ENCODE measurements at places on chromosomes 11 and 22.
A peak's percentile ranks its signal among the peaks of the same experiment; 100 is the strongest.

DNA sequence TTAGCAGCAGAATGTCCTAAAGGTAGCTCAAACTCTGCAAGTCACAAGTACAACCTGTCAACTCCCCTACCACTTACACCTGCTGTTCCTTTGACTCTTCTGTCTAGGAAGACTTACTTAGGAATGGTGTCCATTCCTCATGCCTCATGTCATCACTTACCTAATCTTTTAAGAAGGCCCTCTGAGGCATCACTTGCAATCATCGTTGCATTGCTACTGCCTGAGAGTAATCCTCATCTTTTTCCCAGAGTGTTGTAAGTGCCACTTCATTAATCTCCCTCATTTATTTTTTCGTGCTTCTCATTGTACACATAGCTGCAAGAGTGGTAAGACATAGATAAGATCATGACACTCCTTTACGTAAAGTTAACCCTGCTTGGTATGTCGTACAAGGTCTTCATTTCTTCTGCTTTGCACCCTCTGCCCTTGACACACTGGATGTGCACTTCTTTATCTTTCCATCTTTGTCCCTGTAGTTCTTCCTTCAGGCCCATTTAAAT, 54.6 kb downstream of the SFI1 start:
- DNase-seq = no peak

DNA sequence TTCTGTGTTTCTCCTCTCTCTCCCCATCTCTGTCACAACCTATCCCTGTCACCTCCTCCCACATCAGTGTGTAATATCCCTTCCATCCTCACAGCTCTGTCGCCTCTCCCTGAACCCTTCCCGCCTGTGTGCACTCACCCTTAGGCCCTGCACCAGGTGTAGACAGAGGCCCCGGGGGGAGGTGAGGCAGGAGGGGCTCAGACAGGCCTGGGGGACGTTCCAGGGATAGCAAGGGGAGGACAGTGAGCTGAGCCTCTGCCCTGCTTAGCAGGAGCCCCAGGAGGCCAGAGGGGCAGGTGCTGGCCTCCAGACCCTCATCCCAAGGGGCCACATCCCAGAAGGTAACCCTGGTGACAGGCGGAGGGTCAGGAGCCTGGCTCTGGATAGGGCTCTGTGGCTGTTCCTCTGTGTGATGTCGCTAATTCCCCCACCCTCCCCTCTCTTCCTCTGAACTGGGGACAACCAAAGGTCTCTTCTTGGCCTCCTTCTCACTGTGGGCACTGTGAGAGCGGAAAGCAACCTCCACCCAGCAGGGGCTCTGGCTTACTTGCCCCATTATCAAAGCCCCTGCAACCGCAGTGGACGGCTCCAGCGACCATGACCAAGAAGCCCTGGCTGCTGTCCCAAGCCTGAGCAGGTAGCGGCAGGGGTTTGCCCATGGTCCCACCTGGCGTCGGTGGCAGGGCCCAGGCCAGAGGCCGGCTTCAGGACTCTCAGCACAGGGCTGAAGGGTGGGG, 35.7 kb downstream of the KCNJ4 start:
- no peak for DNase-seq

GRCh38 chr11:96307776-96308140, 35.2 kb downstream of the MAML2 start:
- DNase-seq = no peak

- DNase-seq = no peak
Observed at GRCh38 chr11:1628506-1629325, 859 bp upstream of the KRTAP5-5 start.

DNA sequence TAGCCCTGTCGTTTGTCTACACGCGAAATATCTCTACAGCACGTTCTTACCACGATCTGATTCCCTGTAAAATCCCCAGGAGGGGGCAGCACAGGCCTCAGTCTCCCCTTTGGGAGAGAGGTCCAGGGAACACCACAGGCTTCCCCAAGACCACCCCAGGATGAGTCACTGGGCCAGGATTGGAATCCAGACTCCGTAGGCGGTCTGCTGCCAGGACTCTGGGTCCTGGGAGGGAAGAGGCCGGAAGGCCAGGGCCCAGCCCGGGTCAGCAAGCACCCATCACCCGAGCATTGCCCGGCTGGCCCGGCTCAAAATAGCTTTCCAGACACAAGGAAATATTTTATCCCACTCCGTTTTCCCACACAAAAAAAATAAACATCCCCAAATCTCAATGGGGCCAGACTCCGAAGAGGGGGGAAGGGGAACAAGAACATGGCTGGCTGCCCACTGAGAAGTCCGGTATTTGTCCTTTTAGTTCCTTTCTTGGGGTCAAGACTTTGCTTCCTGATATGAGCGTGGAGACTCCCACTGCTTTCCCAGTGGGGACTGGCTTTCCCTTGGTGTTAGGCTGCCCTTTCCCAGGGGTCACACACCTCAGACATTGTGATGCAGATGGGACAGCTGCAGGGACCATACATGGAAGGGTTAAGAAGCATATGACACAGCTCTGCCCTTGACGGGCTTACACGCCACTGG, 91.3 kb downstream of the LRRC32 start:
- peak; percentile 46 for DNase-seq

- no peak for DNase-seq
Observed at GRCh38 chr11:86902345-86902744, 52.9 kb downstream of the FZD4 start.

DNA sequence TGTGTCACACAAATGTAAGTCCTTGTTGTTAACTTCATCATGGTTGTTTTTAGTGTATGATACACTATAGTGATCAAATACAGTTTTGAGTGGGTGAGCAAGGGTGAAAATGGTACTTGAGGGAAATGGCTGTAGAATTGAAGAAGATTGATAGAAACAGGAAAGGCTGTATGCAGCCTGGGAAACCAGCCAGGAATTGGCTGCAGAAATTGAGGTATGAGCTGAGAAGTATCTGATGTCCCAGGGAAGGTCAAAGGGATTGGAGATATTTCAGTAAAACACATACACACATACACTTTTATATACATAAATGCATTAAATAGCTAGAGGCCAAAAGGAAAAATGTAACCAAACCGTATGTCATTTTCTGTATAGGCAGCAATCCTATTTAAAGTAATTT, 13.1 kb upstream of the YAP1 start:
- DNase-seq = no peak

GRCh38 chr11:62443390-62444235, 24.8 kb downstream of the SCGB1A1 start:
- no peak for DNase-seq

DNA sequence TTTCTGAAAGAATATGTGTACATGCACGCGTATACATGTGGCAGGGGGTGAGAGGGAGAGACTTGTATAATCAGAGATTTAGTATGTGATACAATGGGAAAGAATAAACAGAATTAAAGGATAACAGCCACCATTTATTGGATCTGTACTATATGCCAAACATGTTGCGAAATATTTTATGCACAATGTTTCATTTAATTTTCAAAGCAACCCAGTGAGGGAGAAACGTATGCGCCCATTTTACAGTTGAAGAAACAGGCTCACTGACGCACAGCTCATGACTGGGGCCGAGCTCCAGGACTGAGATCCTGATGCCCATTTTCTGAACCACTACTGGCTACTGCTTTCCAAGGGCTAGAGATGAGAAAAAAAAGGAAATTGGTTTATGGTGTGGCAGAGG, 3.3 kb upstream of the OAF start:
- no peak for DNase-seq

DNA sequence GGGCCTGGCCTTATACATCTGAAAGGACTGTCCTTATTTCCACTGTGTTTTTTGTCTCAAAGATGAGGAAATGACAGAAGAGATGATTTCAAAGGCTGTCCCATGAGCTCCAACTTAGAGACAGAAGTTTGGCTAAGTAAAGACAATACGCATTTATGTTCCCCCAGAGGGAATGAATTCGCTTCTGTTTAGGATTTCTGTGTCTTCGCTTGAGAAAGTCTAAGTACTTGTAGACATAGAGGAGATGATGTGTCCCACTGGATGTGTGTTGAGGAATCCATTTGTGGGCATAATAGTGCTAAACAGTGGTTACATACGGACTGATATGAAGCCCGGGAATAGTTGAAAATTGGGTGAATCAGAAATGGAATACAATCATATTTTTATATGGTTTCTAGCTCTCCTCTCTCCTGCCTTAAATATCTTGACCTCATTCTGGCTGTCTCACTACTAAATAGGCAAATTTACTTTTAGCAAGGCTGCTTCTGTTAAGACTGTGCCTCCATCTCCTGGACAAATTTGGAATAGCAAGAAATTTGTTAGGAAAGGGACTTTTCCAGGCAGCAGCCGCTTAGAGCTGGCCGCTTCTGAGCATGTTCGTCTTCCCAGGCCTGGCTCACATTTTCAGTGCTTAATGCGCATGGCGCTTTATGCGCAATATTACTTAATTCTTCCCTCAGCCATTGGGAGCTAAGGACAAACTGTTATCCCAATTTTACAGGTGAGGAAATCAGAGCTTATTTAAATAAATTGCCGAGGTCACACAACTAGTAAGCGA, 1.9 kb upstream of the PEX26 start:
- peak; percentile 88 for DNase-seq

All from right renal pelvis (tissue), 4 donors.